ENCODE measurements at places on chromosomes 2 and 18.

DNA sequence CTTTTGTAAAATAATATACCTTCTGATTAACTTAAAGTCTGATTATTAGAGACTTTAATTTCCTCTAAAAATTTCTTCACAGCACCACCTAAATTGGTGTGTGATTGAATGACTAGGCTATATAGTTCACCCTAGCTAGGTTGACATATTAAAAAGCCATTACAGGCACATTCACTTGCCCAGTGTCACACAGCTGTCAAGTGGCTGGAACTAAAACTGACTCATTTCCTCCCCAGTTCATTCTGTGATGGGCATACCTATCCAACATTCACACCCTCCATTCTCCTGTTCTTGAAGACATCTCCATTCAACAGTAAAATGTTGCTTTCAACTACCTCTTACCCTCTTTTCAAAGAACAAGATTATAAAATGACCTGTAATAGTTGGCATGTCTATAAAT, 334.5 kb downstream of the ARHGAP15 start:
- DNase-seq: no peak

- no peak for DNase-seq
Observed at GRCh38 chr18:23916338-23916737, 98.2 kb upstream of the TTC39C start.

DNA sequence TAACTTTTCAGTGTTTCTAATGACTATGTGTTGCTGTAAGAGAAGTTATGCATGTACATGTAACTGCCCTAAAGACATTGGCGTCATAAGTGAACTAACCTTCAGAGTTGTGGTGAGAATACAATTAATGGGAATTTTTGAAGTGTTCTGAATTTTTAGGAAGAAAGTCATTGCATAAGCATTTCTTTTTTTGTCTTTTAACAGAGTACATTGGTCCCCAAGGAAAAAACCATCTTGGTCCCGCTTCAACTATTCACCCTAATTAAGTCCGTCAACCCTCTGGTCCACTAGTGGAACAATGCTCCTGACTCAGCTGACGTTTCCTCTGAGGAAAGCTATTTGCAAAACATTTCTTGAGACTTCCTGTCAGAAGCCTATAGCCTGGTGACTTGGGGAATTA, 41.1 kb upstream of the VIT start:
- DNase-seq: no peak

- no peak for DNase-seq
Observed at GRCh38 chr18:44681076-44681970, 635 bp downstream of the SETBP1 start.

- DNase-seq: peak; percentile 90
Observed at GRCh38 chr18:59054496-59055287, 85.0 kb upstream of the SEC11C start.

GRCh38 chr2:17962876-17963275, 84.4 kb downstream of the KCNS3 start:
- no peak for DNase-seq

Data from tibial artery (tissue), 4 donors.